ENCODE measurements at places on chromosomes 3 and 15. TPM values are rescaled to one million over a fixed set of nuclear protein-coding genes. Genes with fewer than 3 reads are reported as not detected.

DNA sequence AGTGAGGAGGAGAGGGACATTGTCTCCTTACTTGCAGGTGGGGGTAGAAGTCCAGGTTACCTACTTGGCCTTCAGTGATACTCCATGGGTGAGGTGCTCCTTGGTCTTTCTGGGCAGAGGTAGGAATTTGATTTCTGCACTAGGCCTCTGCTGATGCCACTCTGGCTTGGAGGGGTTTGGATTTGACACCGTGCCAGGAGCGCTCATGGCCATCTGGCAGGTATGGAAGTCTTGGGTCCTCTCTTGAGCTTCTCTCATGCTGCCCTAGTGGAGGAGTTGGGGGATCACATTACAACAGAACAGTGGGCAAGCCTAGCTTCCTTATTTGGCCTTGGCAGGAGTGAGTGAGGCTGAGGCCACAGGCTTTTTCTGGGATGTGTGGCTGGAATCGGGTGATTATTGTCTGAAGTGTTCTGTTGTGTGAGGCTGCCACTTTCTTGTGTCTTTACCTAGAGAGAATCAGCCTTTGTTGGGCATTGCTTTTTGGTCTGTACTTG, 525.0 kb downstream of the GABRG3 start:
- no peak for DNase-seq

DNA sequence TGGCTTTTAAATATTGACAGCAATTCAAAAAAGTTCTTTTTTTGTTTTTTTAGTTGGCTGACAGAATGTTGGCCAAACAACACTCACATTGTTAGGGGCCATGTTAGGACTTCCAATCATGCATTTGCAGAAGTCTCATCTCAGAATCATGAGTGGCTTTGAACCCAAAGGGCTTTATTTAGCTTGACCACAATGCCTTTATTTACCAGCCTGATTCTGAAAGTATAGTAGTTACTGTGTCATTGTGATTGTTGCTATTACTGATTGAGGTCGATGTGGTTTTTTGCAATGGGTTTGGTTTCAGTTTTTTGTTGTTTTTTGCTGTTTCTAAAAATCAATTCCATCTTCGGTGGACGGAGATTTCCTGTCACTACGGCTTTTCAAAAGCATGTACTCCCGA, 7.2 kb downstream of the GLDN start:
- no peak for DNase-seq

DNA sequence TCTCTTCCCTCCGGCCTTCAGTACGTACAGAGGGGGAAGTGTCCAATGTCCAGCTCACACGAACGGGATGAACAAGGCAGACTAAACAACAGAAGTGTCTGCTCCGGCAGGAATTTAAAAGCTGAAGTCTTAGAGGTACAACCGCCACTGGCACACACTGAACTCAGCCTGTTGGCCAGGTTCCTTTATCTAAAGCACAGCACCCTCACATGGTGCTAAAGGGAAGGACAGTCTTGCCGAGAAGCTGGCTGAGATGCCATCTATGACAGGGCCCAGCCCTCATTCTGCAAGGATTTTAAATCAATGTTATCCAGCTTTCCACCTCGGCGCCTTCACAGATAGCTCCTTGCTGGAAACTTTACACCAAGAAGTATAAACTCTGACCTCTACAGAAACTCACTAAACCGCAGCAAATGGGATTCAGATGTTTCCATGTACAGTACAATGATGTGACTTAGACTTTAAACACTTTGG, 2.8 kb downstream of the ADAMTS17 start:
- peak; percentile 73 for DNase-seq

GRCh38 chr3:45554006-45554666, 40.4 kb upstream of the LIMD1 start:
- peak; percentile 85 for DNase-seq

DNA sequence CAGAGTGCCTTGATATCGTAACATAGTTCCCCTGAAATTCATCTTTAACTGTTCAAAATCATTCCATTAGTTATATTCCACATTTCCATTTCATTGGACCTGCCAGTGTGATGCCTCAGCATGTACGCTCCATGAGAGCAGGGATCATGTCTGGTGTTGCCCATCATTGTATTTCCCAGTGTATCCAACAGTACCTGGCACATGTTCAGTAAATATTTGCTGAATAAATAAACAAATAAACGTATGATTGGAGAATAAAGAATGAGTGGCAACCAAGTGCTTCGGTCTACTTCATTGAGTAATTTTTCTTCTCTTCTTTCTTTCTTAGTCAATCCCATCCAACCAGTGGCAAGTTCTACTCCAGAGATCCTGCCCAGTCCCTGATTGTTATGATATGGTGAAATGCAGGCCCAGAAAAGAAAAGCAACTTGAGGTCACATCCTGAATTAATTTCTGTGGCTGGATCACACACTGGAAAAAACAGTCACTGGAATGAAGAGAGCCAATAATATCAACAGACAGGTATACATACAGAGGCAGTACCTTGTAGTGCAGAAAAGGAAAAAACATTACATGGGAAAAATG, 101.2 kb downstream of the PLCH1 start:
- no peak for DNase-seq

GRCh38 chr15:67241132-67241855, 13.2 kb downstream of the AAGAB start:
- no peak for DNase-seq

DNA sequence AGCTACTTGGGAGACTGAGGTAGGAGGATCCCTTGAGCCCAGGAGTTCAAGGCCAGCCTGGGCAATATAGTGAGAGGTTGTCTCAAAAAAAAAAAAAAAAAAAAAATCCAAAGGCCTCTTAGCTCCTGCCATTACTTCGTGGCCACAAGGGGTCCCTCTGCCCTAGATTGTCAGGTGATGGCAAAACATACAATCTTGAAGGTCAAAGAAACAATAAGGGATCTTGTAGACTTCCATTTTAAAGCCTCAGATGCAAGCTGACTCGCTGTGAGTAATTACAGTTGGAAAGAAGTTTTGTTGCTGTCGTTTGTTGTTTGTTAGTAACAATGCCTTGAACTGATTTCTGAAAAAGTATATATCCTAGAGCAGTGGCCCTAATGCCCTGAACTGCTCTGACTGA, 55.9 kb upstream of the PLCL2 start:
- no peak for DNase-seq

DNA sequence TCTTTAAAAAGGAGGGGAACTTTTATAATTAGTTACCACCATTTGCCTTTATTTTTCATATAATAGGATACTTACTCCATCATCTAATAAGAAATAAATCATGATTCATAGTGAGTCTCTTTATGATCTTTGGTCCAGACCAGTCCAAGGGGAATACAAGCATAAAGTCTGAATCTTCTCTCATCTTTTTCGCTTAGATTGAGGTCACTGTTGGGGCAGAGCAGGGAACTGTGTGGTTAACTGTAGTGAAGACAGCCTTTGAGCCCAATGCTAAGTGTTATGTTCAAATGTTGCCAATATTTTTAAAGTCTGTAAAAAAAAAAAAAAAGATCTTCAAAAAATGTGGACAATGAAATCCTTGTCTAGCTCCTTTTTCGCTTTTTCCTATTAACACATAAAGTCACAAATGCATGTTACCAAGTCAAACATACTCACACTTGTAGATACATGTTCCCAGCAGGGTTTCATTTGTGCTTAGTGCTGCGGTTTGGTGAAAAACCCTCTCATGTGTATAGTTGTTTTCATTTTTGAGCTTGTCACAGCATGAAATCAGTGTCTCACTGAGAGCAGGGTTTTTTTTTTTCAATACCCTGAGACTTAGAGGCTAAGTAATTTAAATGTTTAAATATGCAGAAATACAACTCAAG, 72.1 kb downstream of the EPHA3 start:
- DNase-seq = no peak

GRCh38 chr15:49331442-49331841, 91.6 kb upstream of the FGF7 start:
- no peak for DNase-seq

GRCh38 chr3:4426782-4427344, 40.2 kb downstream of the SUMF1 start:
- DNase-seq = no peak

DNA sequence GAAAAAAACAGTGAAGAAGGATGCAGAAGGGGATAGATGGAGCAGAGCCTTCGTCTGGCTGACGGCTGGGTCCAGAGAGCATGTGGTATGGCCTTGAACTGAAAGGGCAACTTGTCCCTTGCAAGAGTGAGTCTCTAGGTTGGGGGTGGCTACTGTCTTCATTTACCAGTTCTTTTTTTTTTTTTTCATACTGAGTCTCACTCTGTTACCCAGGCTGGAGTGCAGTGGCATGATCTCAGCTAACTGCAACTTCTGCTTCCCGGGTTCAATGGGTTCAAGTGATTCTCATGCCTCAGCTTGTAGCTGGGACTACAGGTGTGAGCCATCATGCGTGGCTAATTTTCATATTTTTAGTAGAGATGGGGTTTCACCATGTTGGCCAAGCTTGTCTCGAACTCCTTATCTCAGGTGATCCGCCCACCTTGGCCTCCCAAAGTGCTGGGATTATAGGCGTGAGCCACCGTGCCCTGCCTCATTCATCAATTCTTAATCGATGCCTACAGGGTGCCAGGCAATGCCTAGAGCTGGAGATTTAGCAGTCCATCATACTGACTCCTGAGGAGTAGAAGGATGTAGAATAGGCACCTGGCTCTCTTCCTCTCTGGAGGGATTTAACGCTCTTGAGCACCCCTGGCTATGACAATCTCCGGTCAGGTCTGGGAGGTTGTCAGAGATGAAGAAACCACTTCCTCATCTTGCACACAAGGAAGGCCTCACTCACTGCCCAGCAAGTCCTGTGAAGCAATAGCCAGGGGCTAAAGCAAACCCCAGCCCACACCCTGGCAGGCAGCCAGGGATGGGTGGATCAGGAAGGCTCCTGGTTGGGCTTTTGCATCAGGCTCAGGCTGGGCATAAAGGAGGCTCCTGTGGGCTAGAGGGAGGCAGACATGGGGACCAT, at the start of gene CAMP:
CAMP (plus strand) TSS at position 880 of the 898 bp plus-strand sequence; CDS start at position 897, 17 bp downstream.
- DNase-seq = peak; percentile 78

- no peak for DNase-seq
These were observed 129.7 kb downstream of the MITF start for GRCh38 chr3:69868841-69869420.

DNA sequence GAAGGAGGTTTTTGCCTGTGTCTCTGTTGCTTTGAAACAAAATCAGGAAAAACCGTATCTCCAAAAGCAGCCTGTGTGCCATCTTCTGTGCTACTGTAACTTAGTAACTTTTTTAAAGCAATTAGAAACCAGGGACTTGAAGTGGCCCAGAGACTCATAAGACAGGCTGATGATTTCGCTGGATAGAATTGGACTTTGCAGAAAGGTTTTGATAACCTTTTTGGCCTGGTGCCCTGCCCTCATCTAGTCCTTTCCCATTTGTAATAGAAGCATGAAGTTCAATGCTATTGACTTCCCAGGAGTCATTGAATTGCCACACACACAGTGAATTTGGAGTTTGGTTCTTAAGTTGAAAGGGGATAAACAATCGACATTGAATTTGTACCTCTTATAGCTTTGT, 157.2 kb downstream of the PTPRG start:
- DNase-seq = no peak

DNA sequence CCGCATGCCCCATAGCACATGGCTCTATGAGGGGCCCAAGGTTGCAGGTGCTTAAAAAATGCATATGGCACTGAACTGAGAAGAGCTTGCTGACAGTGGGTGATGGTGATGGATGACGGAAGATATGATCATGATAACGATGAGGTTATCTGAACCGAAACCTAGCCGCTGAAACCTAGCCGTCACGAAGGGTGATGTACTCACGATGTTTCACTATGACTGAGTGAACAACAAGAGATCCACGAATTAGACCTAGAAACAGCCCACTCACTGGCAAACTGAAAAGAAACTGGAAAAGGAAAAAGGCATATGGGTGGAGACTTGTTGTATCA, 57.6 kb upstream of the BCL6 start:
- no peak for DNase-seq

DNA sequence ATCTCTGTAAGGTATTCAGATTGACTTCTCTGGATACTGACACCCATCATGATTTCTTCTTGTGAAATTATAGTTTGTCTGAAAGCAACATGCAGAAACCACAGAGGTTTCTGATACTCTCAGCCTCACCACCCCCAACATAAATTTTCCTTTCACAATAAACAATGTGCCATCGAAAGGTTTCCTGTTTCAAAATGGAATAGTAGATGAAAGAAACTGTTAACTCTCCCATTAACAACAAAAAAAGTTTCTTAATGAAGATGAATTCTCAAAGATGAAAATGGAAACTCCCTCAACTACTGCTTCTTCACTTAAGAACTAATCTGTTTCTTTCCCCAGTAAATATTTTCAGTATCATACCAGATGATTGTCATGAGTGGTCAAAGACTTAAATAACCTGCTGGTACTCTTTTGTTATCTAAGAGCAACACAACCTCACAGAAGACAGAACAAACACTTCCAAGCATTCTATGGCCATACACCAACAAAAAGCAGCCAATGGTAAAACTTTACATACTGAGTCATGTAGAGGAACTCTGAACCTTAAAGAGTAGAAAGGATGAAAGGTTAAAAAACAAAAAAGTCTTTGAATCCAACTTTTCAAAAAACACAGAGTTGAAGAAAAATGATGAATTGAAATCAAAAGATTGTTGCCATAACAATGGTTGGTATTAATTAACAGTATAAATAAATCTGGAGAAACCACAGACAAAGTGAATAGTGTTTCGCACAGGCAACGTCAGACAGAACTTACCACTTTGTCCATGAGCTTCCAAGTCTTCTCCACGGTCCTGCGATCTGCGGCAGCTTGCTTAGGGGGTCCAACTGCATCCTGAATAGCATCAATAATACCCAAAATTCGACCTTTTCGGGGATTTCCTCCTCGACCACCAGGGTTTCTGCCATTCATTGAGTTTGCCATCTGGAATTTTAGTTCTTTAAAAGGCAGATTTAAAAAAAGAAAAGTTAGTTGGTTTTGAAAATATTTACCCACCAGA, 1.9 kb downstream of the CBLB start:
- DNase-seq = no peak

- DNase-seq = no peak
These were observed 47.9 kb downstream of the ST3GAL6 start for GRCh38 chr3:98811048-98811447.

DPPA2 gene
- total RNA-seq = not detected

CCRL2 gene
- total RNA-seq = 1.7 TPM

P2RY1 gene
- 1.4 TPM for total RNA-seq

APBA2 gene
- total RNA-seq = 0.19 TPM

CDHR4 gene
- not detected for total RNA-seq

LRRC31 gene
- total RNA-seq = not detected

ITPKA gene
- 0.89 TPM for total RNA-seq

SRGAP3 gene
- 7.6 TPM for total RNA-seq

PLA1A gene
- 6.6 TPM for total RNA-seq

ITIH1 gene
- total RNA-seq = not detected

Data from psoas muscle (tissue), 8 donors.